Activated CD4-positive, CD25-positive, alpha-beta regulatory T cell (primary cell): ENCODE measurements at places on chromosomes 2 and 18.

- DNase-seq: no peak
Observed at GRCh38 chr2:221673248-221673647, 101.1 kb upstream of the EPHA4 start.

- no peak for DNase-seq
Observed at GRCh38 chr2:240586919-240587800, 626 bp downstream of the CAPN10 start.

- DNase-seq: no peak
Observed at GRCh38 chr2:141316606-141317005, 814.2 kb downstream of the LRP1B start.

DNA sequence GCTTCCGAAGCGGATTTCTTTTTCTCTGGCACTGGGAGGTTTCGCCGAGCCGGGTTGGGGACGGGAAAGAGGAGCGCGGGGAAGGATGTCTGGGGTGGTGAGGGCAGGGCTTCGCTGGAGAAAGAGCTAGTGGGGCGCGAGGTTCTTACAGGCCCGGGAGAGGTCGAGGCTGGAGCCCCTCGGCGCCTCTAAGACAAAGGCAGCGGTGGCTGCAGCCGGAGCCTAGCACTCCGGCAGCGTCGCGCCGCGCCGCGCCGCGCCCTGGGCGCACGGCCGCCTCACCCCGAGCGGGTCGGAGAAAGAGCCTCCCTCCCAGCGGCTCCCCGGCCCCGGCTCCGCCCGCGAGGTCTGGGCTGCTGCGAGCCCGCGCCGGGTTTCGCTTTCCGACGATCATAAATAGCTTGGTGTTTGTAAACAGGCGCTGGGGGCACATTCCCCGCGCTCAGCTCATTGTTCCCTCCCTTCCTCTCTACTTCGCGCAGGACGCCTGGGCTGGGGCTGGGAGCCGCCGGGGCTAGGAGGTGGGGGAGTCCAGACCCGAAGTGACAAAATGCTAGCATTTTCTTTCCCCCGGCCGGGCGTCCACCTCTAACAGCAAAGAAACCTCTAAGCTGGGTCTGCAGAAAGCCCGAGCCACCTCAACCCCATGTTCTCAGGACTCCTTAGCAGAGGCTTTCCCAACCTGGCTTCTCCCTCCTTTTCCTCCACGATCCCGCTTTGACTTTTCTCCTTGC lies 813 bp upstream of the MEIS1 start:
- no peak for DNase-seq

- no peak for DNase-seq
Observed at GRCh38 chr18:8809514-8809913, 104.2 kb downstream of the MTCL1 start.

DNA sequence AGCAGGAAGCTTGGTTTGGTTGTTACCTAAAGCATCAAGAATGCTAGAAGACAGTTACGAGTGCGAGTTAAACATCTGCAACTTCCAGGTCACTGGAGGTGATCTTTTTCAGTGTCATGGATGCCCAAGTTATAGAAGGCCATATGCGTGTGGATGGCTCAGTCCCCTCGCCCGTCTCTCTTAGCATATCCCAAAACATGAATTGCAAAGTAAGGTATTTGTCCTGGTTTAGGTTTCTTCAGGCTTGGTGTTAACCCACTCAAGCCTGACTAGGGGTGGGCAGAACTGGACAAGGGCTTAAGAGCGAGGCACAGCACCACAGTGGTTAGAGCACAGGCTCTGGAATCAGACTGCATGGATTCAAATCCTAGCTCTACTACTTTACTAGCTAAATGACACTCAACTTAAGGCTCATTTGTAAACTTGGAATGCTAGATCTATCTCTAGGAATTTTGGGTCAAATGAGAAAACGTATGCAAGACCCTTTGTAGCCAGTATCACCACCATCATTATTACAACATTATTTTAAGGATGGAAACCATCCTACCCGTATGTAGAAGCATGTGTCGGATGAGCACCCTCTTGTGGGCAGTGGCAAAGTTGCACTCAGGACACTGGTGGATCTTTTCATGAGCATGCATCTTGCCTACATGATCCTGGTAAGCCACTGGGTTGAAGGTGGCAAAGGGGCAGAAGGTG lies 11.2 kb downstream of the ZNF142 start:
- peak; percentile 10 for DNase-seq

DNA sequence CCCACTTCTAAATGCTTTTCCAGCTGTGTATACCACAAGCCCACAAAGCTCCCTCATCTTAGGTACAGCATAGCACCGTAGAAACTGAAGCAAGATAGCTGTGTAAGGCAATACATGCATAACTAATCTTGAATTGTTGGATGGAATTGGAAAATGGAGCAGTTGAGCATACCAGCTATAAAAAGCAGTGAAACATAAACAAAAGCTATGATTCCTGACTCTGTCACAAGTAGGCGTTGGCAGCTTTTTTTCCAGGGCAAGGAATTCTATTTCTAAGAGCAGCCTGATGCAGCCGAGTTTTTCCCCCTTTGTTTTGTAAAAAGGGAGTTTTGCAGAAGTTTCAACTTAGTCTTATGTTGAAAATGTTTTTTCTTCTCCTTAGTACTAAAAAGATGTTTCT lies 32.4 kb downstream of the MOGAT1 start:
- DNase-seq: no peak

DNA sequence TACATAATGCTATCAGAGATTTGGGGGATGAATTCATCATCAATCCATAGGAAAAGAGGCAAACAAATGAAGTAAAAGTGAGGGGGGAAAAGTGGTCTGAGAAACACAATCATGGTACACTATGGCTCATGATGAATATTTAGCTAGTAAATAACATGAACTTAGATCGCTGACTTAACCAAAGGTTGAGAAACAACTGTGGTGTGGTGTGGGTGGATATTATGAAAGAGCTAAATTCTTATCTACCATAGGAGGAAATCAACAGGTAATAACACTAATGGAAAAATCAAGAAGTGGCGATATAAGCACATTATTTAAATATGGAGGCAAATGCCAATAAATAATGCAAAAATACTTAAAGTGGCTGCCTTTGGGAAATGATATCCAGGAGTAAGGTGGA lies 12.2 kb upstream of the TPRKB start:
- no peak for DNase-seq

GRCh38 chr2:179104736-179105135 lies 54.8 kb upstream of the CCDC141 start:
- no peak for DNase-seq

GRCh38 chr2:216635171-216635570 lies 2.0 kb downstream of the IGFBP2 start:
- no peak for DNase-seq

DNA sequence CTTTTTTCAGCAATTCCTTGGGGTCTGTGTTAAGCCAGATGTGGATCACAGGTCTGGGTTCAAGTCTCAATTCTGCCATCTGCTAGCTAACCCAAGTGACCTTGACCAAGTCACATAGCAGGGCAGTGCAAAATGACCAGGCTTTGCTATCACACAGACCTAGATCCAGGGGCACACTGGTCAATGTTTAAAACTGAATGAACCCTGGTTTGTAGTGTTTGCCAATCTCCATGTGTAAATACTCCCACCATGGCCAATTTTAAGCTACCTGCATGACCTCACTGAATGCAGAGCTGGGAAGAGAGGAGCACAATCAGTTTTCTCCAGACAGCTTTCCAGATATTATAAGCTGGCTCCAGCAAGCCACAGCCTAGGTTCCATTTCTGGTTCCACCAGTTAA lies 142.9 kb downstream of the CHST9 start:
- DNase-seq: no peak

GRCh38 chr2:236177604-236177966 lies 9.4 kb upstream of the GBX2 start:
- DNase-seq: no peak

- no peak for DNase-seq
Observed at GRCh38 chr2:10080536-10081304, 509 bp upstream of the CYS1 start.

DNA sequence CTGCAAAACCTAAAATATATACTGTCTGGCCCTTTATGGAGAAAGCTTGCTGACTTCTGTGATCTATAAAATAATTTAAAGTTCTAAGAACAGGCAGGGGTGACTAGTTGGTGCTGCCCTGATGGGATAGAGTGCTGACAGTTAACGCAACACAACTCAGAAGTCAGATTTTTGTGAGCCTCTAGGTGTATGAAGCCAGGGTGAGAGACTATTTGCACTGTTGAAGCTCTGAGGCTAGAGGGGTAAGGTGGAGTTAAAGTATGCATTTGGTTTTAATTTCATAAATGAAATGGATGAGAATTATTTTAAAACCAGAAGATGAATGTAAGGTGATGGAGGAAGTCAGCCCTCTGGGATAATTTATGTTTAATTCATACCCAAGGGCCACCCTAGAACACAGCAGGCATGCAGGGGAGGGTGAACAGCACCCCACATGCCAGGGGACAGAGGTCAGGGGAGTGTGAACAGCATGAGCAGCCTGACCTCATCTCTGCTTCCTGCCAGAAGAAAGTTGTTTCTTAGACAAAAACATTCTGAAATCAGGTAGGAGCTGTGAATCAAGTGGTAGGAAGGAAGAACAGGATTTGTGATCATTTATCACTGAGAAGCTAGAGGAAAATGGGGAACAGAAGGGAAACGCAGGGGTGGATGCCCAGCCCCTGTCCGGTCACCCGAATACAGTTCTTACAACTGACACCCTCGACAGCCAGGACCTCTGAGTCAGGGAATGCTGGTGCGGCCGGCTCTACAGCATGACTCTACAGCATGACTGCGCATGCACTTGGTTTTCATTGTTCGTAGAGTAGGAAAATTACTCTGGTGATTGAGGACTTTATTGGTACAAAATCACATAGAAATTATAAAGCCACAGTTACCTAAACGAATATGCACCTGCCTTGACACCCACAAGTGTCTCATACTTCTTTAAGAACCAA lies 93.1 kb downstream of the MBP start:
- DNase-seq: no peak

DNA sequence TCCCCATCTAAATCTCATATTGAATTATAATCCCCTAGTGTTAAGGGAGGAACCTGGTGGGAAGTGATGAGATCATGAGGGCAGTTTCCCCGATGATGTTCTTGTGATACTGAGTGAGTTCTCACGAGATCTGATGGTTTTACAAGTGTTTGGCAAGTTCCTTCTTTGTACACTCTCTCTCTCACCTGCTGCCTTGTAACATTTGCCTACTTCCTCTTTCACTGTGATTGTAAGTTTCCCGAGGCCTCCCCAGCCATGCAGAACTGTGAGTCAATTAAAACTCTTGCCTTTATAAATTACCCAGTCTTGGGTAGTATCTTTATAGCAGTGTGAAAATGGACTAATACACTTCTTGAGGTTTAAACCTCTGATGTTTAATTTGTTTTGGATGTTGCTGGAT lies 177.5 kb downstream of the CD8B2 start:
- DNase-seq: no peak

GRCh38 chr2:26330114-26330549 lies 15.8 kb upstream of the SELENOI start:
- peak; percentile 79 for DNase-seq

- no peak for DNase-seq
Observed at GRCh38 chr2:131016826-131017741, 76.2 kb downstream of the FAM168B start.

- no peak for DNase-seq
Observed at GRCh38 chr2:222176890-222177289, 121.9 kb downstream of the PAX3 start.

GRCh38 chr2:19098467-19099160 lies 259.8 kb downstream of the OSR1 start:
- no peak for DNase-seq

DNA sequence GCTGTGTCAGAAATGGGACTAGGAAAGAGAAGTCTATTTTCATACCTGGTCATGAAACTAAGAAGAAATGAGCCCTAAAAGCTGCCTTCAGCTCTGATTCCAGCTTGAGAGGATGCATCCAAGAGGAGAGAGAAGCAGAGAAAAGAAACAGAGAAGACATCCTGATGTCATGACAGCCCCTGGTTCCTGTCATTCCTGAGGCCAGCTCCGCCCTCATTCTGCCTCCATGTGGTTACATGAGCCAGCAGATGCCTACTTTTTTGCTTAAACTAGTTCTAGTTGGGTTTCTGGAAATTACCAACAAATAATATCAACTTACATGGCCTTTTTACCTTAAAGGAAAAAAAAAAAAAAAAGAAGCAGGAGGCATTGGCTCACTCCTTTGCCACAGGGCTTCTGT lies 14.1 kb upstream of the ACKR3 start:
- no peak for DNase-seq

DNA sequence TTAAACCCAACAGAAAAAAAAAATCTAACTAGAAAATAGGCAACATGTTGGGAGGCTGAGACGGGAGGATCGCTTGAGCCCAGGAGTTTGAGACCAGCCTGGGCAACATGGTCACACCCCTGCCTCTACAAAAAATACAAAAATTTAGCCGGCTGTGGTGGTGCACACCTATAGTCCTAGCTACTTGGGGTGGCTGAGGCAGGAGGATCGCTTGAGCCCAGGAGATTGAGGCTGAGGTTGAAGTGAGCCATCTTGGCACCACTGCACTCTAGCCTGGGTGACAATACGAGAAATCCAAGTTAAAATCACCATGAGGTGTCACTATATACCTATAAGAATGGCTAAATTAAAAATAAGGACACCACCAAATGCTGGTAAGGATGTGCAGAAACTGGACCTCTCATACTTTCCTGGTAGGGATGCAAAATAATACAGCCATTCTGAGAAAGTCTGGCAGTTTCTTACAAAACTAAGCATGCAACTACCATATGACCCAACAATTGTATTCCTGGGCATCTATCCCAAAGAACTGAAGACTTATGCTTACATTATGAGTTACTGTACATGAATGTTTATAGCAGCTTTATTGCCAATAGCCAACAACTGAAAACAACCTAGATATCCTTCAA lies 2.2 kb downstream of the SEPTIN10 start:
- DNase-seq: no peak

GRCh38 chr18:34993289-34993688 lies 47.9 kb upstream of the MAPRE2 start:
- no peak for DNase-seq

DNA sequence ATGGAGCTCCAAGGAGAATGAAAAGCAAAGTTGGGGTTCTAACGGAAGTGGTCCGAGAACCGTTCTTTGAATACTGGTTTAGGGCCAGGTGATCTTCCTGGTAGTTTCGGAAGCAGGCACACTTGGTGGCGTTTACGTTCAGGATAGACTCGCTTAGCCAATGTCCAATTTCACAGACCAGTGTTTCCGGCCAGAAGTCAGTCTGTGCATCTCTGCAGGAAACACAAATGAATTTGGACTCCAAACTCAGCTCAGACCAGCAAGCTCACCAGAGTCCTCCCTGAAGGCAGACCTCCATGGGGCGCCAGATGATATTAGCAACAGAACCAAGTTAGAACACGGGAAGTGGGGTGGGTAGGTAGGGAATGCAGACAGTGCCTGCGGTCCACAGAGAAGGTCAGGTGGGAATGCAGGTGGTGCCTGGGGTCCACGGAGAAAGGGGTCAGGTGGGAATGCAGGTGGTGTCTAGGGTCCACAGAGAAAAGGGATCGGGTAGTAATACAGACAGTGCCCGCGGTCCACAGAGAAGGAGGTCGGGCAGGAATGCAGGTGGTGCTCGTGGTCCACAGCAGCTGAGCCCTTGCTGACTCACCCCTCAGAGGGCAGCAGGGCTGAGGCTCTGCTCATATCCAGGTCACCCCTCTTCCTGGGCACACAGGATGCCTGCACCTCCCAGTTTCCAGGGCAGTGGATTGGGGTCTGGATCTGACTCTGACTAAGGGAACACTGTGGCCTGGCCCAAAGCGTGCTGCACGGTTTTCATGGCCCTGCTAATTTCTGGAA lies 169.0 kb downstream of the MYT1L start:
- DNase-seq: no peak
